Type B pancreatic cell (in vitro differentiated cells): ENCODE measurements at places on chromosomes 1 and 21.

GRCh38 chr1:108193333-108193732, 6.8 kb downstream of the SLC25A24 start:
- DNase-seq = no peak

DNA sequence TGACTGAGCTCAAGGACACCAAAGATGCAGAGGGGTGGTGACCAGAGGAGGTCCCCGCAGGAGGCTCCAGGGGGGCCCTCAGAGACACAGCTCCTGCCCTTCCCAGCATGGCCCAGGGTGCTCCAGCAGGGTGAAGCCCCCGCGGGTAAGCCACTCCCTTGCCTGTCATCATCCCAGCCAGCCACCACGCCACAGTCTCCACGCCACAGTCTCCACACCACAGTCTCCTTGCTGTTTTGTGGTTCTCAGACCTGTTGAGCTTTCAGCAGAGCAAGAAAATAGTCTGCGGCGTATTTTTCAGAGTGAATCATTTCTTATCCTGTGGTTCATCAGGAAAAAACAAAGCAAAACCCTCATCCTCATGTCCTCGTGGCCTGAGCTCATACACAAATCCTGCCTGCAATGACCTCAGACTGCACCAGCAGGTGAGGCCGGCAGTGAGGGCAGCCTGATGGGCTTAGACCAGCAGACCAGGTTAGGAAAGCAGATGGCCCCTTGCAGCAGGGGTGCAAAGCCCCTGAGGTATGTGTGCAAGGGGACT, 25.7 kb upstream of the ABCG1 start:
- DNase-seq = no peak

GRCh38 chr21:16406355-16406754, 676.6 kb downstream of the USP25 start:
- DNase-seq = no peak

DNA sequence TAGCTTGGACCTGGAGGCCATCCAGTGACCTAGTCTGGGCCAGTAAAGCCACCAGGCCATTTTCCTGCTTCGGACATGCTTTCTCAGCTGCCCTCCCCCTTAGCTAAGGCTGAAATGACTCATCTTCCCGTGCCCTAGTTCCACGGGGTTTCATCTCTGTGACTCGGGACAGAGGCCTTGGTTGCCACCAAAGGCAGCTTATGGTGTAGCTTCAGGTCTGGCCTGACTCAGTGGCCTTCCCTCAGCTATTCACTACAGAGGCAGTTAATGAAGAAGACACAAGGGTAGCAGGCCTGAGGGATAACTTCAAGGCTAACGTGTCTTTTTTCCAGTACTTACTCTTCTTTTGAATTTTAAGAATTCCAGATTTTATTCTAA, 82.4 kb downstream of the PBX1 start:
- no peak for DNase-seq

DNA sequence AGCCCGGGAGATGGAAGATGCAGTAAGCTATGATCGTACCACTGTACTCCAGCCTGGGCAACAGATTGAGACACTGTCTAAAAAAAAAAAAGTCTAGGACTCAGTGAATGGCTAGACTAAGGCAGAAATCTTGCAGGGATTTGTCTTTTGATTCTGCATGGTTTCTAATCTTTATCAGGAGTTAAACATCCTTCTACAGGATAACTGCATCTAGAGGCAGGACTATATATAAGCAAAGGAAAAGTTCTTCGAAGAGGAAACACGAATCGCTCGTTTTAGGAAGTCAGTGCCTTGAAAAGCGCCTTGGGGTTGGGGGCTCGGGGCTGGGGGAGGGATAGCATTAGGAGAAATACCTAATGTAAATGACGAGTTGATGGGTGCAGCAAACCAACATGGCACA, 602 bp upstream of the UFC1 start:
- DNase-seq = no peak

DNA sequence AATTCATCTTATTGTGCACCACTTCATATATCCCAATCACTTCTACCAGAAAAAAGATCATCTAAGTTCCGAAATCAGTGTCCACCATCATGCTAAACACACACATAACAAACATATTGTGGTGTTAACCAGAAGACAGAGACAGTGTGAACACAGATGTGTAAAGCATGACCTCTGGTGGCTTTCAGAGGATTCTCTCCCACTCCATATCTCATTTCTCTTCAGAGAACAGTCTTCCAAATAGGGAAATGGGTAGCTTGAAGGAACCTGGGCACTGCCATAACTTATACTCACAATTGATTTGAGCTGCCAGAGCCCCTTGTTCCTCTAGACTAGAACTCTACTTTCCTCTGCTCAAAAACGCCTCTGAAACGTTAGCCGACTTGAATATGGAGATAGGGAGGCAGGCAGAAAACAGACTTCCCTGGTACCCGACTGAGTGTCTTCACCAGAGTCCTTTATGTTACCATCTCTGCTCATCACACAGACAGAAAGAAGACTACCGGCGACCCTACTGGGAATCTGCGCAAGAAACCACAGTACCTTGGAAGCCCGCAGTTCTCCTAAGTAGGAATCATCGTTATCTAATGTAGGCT, 1.8 kb upstream of the ELAPOR1 start:
- no peak for DNase-seq

- no peak for DNase-seq
Measured at GRCh38 chr1:181484821-181485220, 1.5 kb downstream of the CACNA1E start.

DNA sequence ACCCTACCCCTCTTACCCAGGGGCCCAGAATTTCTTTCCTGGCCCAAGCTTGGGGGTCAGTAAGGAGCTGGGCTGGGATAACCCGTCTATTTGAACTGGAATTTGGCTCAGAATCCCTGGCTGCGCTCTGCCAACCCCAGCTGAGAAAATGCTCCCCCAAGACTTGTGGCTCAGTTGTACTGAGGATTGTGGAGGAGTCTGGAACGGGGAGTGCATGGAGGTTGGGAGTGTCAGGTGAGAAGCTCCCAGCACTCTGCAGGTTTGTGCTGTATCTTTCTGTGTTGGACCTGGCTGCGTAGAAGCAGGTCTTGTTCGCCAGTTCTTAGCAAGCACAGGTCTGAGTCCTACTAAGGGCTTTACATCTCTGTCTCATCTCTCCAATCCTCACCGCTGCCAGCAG, 1.6 kb downstream of the TCEA3 start:
- no peak for DNase-seq

DNA sequence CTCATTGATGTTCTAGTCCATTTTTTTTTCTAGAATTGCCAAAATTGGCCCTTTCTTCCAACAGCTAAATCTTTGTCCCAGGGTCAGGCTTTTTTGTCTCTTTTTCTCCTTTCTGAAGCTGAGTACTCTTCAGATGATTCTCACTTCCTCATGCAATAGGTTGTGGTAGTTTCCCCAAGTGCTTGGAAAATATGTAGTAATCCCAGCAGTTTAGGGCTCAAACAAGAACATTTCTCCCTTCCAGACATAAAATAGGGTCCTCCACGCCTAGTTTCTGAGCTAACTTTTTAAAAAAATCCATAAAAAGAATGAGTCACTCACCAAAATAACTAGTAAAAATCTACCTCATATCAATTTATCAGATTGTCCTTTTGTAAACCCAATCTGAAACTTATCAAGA, 10.0 kb upstream of the MCOLN3 start:
- DNase-seq = no peak

- DNase-seq = no peak
Measured at GRCh38 chr1:236759252-236759859, 35.7 kb upstream of the MTR start.

DNA sequence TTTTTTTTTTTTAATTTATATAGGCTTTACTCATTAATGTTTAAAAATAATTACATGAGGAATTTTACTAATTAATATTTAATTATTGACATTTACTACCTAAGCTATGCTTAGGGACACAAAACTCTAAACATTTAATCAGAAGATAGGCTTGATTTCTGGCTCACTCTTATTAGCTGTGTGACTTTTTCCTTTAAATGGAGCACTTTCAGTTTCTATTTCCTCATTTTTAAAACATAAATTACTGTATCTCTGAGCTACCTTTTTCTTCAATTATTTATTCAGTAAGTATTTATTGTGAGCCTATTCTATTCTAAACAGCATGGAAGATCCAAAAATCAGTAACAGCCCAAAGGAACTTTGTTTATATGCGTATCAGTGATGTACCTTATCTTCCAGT, 40.5 kb downstream of the MAP3K7CL start:
- DNase-seq = no peak

DNA sequence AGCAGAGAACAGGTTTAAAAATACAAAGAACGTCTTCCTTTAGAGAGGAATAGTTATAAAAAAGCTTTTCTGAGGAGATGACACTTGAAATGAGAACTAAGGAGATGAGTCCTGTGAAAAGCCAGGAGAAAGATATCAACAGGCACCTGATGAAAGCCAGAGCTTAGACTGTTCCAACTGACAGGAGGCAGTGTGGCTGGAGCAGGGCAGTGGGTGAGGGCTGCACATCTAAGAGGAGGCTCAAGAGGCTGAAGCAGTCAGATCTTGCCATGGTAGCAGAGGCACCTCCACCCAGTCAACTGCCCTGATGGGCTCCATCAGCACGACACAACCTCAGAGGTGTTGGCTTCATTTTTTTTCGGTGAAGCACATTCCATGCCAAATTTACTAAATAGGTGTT, 445.3 kb downstream of the ADGRL2 start:
- no peak for DNase-seq

DNA sequence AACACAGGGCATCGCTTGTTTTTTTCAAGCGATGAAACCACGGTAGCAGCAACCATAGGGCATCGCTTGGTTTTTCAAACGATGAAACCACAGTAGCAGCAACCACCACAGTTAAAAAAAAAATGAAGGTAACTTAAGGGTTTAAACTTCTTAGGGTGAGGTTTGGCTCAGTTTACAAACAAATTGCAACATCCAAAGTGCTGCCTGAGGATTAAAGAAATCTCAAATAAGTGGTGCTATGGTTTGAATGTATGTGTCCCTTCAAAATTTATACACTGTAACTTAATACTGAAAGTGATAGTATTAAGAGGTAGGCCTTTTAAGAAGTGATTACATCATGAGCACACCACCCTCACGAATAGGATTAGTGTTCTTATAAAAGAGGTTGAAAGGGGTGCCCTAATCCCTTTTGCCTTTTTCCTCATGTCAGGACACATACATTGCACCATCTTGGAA, 6.4 kb upstream of the GBP5 start:
- DNase-seq = no peak

- DNase-seq = no peak
Measured at GRCh38 chr1:154334079-154335024, 9.0 kb downstream of the ATP8B2 start.

GRCh38 chr1:39990428-39990827, 35.5 kb downstream of the MFSD2A start:
- DNase-seq = no peak
